ENCODE measurements at places on chromosomes 4 and X.

DNA sequence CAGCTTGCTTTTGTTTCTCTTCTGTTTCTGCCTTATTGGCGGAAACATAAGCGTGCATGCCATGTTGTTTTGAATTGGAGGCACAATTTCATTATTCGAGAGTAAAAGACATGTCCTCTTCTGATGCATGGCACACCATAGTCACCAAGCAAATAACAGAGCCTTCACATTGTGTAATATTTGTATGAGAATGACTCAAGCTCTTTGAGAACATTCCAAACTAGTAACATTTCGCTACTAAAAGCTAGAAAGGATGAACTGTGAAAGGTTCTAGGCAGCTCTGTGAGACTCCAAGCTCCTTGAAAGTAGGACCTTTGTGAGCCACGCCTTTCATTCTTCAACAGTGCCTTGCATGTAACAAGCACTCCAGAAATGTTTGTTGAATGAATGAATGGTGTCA lies 9.2 kb upstream of the ANXA3 start:
- DNase-seq: no peak

- DNase-seq: no peak
Measured at GRCh38 chrX:38089173-38089982, 83.0 kb downstream of the SYTL5 start.

DNA sequence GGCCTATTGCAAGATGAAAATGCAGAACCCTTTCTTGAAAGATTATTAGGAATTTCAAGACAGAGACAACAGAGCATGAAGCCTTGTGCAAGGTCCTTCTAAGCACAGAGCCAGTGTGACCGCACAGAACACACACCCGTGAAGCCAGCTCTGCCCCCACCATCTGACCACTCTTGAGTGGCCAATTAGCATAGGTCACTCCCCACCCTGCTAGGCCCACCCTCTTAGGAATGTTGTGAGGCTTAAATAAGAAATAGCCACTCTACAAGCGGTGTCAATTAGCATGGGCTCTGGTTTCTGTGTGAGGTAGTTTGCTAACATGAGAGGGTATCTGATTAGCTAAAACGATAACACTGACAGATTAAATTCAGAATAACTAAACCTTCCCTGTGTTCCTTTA lies 152.9 kb downstream of the PTTG2 start:
- no peak for DNase-seq

GRCh38 chrX:110315551-110315950 lies 2.3 kb downstream of the AMMECR1 start:
- no peak for DNase-seq

DNA sequence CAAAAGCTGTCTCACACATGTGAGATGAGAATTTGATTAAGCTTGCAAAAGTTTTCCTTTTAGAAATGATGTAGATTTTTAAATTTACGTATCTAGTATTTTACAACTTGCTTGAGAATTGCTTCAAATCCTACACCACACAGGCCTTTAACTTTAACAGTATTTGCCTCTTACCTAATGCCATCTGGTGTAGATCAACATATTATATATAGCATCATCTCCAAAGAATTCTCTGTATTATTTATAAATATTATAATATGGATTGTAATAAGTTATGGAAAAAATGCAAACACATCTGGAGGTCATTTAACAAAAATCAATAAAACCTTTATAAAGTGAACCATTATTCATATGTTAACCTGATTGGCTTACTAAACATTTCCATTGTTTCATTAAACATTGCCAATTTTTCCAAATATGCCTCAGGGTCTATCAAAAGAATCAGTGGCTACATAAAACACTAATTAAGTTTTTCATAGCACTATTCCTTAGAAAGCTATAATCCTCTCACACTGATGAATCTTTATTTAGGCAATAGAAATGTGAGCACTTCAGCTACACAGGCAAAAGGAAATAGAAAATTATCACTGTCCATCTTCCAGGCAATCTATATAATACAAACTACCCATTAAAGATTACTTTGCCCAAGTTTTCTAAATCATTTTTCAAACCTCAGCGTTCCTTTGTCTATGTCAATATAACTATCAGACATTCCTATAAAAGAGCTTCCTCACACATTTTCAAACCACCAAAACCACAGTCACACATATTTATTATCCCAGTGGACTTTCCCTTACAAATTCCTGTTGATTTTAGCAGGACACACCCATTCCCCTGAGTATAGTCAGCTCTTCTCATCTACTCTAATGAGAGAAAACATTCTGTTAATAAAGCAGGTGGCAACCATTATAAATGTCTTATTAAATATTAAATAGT lies 83.5 kb upstream of the INTU start:
- no peak for DNase-seq

DNA sequence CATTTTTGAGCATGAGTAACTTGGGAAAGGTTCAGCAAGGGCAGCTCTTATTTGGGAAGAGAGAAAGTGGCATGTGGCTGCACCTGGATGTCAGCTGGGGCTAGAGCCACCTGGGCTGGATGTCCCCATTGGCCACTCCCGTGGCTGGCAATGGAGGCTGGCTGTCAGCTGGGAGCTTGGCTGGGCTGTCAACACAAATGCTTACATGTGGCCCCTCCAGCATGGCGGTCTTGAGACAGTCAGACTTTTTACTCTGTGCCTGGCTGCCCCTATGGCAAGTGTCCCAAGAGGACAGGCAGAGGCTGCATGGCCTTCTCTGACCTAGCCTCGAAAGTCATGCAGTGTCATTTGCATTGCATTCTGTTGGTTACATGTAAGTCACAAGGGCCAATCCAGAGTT lies 99.6 kb downstream of the FAM53A start:
- no peak for DNase-seq

DNA sequence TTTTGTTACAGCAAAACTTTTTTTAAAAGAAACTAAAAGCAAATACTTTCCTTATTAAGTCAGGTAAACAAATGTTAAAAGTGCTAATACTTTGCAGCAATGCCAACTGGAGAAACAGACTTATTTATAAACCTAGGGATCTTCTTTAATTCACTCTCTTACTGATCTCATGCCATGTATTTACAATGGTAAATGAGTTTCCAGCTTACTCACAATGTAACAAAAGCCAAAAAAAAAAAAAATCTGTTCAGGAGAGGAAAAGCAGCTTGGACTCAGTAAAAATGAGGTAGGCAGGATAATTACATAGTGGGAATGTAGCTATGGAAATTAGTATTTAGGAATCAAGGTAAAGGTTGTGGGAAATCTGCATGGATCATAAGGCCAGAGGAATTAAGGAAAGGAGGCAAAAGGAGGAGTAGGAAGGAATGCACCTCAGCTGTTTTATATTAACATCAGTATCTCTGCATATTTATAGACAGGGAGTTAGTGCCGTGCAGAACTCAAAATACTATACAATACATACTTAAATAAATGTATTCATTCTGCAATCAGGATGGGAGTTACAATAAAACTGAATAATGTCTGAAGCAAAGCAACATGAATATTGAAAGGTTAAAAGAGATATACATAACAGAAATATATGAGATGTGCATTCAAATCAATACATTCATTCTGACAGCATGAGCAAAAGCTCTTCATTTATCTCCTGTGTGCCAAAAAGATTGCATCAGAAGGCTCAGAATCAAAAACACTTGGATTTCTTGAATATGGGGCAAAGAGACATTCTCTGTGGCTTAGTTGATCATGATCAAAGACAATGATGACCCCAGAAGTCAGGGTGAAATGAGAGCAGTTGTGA lies 57.9 kb upstream of the ETNPPL start:
- DNase-seq: no peak

- DNase-seq: peak; percentile 12
Measured at GRCh38 chr4:111283066-111283677, 660.3 kb upstream of the PITX2 start.

DNA sequence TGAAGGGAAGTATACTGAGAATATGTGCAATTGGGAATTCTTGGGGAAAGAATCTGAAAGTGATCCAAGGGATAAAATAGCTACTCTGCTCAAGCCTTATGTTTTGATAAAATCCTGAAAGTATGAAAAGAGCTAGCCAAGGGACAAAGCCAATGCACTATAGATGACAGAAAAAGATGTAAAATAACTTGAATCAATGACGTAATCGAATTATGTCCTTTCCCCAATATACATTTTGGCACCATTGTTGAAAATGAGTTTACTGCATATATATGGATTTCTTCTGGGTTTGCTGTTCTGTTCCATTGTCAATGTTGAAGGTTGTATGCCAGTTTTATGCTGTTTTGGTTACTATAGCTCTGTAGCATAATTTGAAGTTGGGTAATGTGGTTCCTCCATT lies 407.3 kb downstream of the DCAF12L2 start:
- DNase-seq: no peak

GRCh38 chrX:16240968-16241367 lies 73.7 kb downstream of the MAGEB17 start:
- DNase-seq: no peak

GRCh38 chr4:1462009-1462767 lies 55.9 kb upstream of the NKX1-1 start:
- DNase-seq: no peak

- DNase-seq: no peak
Measured at GRCh38 chr4:147078875-147079658, 133.4 kb upstream of the TTC29 start.

- no peak for DNase-seq
Measured at GRCh38 chrX:136086521-136086920, 60.8 kb upstream of the FHL1 start.

DNA sequence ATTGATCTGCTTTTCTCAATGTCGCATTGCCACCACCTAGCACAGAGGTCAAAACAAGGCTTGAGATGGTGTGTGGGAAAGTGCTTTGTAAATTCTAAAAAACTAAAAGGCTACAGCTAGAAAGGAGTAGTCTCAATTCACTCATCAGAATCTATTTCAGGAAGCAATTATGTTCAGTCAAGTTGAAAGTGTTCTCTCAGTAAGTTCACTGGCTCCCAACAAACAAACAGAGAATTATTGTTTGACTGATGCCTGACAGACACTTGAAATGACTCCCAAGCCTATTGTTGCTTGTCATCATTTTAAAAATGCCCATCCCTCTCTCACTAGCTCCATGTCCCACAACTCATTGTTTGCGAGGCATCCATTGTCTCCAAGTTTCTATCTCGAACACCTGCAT lies 419.6 kb upstream of the CPEB2 start:
- no peak for DNase-seq

Data from RCC 7860 (cell line).